ENCODE measurements at places on chromosomes 6 and 20.

GRCh38 chr6:166499350-166500163 lies 86.9 kb downstream of the RAMACL start:
- DNase-seq, result peak; percentile 16

DNA sequence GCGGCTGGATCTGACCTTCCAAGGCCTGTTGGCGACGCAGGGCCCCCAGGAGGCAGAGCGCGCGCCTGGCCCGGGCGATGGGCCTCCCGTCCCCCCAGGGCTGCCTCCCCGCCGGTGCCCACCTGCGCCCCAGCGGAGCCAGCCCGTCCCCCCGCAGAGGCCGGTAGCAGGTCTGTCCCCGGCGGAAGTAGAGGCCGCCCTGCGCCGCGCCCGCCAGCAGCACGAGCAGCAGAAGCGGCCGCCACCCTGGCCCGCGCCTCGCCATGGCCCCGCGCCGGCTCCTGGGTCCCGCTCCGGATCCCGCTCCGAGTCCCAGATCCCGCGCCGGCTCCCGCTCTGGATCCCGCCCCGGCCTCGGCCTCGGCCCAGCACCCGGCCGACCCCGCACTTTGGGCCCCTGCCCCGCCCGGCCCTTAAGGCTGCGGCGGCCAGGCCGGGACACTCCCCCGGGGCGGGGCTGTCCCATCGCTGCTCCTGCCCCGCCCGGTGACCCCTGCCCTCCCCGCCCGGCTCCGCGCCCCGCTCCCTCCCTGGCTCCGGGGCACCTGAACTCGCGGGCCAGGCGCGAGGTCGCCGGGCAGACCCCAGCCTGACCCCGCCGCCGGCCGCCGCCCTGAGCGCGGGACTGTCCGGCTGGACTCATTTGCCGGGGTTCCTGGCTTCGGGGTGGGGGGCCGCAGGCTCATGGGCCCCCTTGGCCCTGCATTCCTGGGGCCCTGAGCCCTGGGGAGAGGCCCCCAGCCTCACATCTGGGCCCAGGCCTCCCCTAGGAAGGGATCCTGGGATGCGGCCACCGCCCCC lies at the start of gene CTSZ:
Gene CTSZ, minus strand, starts transcription at position 391 of the 801 bp plus-strand sequence. Its CDS starts 126 bp downstream, at position 265.
- peak; percentile 43 for DNase-seq

GRCh38 chr6:157471895-157472686 lies 91.1 kb downstream of the ZDHHC14 start:
- no peak for DNase-seq

GRCh38 chr6:140857739-140858380 lies 1274.9 kb upstream of the GJE1 start:
- no peak for DNase-seq

- DNase-seq, result peak; percentile 55
Measured at GRCh38 chr6:2909718-2910117, 6.6 kb upstream of the SERPINB9 start.

GRCh38 chr20:57628047-57628961 lies 8.1 kb upstream of the ZBP1 start:
- peak; percentile 84 for DNase-seq

- no peak for DNase-seq
Measured at GRCh38 chr20:63554361-63555278, 661 bp downstream of the FNDC11 start.

- DNase-seq, result no peak
Measured at GRCh38 chr6:82554666-82555065, 191.0 kb downstream of the TPBG start.

DNA sequence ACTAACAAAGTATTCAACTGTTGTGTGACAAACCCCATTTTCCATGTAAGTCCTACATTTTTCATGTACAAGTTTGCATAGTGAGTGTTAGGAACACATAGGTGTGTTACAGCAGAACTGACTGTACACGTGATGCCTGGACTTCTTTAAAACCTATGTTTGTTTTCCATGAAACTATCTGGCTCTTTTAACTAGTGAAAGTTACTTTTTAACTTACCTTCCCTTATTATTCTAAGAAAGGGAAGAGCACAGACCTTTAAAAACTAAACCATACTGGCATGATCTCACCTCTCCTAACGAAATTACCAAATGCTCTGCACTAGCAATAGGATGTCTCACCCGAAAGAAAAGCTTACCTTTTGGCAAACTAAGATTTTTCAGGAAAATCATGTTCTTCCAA lies 87.8 kb downstream of the CENPW start:
- DNase-seq, result no peak

GRCh38 chr6:5326022-5326641 lies 64.8 kb downstream of the FARS2 start:
- DNase-seq, result no peak

DNA sequence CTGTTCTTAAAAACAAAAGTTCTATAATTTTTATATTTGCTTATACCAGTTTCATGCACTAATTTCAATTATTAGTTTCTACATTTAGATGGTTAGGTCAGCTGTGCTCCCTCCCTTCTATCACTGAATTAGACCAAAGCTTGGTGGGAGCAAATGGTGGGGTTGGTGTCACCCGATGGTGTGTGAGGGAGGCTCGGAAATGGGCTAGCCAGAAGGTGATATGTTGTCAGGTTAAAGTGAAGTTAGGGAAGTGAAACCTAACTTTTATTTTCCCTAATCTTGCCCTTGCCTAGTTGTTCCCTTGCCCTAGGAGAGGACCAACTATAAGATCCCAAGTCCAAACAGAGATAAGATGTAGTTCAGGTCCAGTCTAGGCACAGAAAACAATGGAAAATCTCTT lies 38.7 kb downstream of the RPS12 start:
- no peak for DNase-seq

DNA sequence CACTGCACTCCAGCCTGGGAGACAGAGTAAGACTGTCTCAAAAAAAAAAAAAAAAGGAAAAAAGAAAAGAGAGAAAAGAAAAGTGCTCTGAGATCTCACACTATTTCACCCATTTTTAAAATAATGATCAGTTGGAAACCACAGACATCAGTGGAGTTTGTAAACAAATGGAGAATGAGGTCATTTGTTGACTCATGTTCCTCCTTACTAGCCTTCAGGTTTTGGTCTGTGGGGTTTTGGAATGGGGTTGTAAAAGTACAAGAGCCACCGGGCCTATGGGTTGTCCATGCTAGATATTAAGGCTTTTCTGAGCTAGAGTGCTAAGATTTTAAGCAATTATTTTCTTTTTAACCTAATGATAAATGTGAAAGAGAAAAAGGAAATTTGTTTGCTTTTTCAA lies 104.4 kb upstream of the PRL start:
- no peak for DNase-seq

DNA sequence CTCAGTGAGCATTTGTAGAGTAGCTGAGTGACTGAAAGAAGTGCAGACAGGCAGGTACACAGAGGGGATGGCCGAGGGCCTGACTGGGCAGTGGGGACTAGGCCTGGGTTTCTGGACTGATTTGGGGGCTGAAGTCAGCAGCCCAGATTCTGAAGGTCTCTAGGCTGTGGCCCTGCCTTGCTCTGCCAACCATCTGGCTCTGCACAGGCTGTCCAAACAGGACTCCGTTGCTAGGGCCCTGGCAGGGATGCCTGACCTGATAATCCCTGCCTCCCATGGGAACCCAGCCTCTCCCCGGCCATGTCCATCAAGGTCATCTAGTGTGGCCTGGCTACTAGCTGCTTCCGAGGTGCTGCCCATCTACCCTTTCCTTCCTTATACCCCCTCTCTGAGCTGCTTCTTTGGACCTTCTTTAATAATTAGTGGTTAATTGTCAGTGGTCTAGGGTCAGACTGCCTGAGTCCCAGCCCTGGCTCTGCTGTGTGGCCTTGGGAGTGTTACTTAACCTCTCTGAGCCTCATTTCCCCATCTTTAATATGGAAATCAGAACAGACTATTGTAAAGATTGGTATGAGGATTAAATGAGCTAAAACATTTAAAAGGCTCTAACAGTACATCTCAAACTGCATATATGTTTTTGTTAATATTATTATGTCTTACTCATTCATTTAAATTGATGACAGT lies 137.9 kb downstream of the VEGFA start:
- DNase-seq, result no peak

DNA sequence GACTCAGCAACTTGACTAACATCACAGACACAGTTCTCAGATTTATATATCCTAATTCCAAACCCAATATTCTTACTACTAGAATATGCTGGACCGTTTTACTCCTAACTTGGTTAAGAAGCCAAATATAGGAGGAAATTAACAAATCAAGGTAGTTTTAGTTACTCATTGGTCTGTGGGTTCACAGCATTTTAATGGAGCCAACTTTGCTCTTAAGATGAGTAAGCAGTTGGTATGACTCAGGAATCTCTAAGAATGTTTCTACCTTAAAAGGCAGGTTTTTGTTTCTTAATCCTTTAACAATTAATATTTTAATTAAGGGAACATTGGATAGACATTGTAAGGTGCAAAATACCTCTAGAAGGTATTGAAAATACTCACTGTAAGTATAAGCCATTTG lies 31.6 kb downstream of the OPRM1 start:
- DNase-seq, result no peak

DNA sequence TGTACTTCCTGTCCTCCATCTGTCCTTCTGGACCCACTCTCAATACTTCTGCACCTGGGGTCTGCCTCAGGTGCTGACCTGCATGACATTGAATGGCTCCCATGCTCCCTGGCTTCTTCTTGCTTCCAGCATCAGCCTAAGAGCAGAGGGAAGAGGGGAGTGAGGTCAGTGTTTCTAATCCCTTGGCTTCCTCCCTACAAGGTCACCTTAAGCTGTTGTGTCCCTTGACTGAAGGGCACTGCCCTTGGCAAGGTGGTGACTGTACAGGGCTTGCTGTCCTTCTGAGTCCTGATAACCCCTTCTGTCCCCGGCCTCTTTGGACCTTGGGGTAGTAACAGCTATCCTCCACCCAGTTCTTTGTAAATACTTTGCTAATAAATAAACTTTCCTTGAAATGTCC lies 9.6 kb downstream of the HLA-DMB start:
- DNase-seq, result no peak

GRCh38 chr6:126180585-126180984 lies 159.3 kb upstream of the CENPW start:
- DNase-seq, result peak; percentile 77

DNA sequence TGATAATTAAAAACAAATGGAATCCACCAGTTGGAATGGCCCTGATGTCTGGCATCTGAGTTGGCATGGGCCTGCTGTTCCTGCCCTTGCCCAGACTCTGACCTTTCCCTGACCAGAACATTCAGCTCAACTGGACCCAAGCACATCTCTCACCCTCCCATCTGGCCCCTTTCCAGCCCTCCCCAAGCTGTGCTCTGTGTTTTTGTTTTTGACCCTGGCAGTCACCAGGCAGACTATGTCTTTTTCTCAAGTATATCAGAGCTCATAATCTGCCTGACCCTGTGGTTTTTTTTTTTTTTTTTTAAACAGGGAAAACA lies 117.6 kb downstream of the TRDN start:
- DNase-seq, result no peak

DNA sequence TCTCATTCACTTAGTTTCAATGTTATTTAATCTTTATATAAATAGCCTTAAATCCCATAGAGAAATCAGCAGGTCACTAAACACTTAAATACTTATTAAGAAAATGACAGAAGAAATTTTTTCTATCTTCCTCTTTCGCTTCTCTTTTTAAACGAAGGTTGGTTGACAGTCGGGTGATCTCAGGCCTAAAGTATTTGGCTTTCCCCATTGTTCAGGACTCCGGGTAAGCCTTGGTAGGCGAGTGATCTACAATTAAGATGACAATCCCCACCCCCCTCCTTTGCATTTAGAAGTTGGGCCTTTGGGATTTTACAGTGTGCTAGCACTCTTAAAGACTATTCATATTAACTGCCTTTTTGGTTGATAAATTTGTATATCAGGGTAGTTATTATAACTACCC lies 19.7 kb upstream of the UTRN start:
- no peak for DNase-seq

DNA sequence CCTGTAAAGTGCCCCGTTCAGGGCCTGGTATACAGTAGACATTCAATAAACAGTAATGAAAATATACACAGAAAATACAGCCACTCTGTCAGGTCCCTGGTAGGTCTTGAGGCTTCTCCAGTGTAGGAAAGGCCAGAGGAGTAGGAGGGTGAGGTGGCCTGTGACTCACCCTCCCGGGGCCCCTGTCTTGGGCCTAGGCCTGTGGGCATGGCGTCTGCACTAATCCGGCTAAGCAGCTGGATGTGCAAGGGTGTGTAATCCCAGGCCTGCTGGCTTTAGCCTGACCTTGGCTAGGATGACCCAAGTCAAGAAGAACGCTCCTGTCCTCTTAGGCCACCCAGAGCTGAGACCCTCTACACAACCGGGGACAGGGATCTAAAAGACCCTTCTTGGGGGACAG lies 84.9 kb downstream of the KCNB1 start:
- DNase-seq, result no peak

All from activated naive CD4-positive, alpha-beta T cell treated with anti-CD3 and anti-CD28 coated beads for 36 hours (primary cell).